ENCODE measurements at places on chromosomes 12 and 14.

- no peak overlapping the region for H3K27ac ChIP-seq
- H3K27me3 ChIP-seq: peaks cover 25% of the 10 kb centered on the region
- no peak overlapping the region for H3K4me3 ChIP-seq
- H3K36me3 ChIP-seq: peaks cover 6% of the 10 kb centered on the region
- ATAC-seq: no peak
These were observed 17.2 kb upstream of the PSMC1 start for GRCh38 chr14:90239139-90239538.

- no peaks in the 10 kb centered on the region for H3K36me3 ChIP-seq
- H3K27ac ChIP-seq: no peak overlapping the region
- no peaks in the 10 kb centered on the region for H3K4me1 ChIP-seq
- no peaks in the 10 kb centered on the region for H3K27me3 ChIP-seq
These were observed 1277.4 kb downstream of the LRFN5 start for GRCh38 chr14:42884100-42884499.

GRCh38 chr12:73110816-73111215 is 838.6 kb downstream of the TRHDE start:
- no peaks in the 10 kb centered on the region for H3K36me3 ChIP-seq
- no peak overlapping the region for H3K27ac ChIP-seq
- no peaks in the 10 kb centered on the region for H3K27me3 ChIP-seq
- ATAC-seq: no peak
- H3K4me1 ChIP-seq: no peaks in the 10 kb centered on the region

DNA sequence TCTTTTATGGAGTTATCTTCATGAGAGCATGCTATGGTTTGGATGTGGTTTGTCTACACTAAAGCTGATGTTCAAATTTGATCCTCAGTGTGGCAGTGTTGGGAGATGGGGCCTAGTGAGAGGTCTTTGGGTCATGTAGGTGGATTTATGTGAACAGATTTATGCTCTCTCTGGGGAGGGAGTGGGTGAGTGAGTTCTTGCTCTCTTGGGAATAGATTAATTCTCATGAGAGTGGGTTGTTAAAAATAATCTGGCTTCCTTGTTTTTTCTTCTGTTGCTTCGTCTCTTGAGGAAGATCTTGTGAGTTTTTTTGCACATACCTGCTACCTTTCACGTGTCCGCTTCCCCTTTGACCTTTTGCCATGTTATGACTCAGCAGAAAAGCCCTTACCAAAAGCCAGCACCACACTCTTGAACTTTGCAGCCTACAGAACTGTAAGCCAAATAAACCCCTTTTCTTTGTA is 20.5 kb downstream of the DERA start:
- H3K27me3 ChIP-seq: no peaks in the 10 kb centered on the region
- no peak for ATAC-seq
- H3K4me1 ChIP-seq: no peaks in the 10 kb centered on the region
- H3K27ac ChIP-seq: no peak overlapping the region

DNA sequence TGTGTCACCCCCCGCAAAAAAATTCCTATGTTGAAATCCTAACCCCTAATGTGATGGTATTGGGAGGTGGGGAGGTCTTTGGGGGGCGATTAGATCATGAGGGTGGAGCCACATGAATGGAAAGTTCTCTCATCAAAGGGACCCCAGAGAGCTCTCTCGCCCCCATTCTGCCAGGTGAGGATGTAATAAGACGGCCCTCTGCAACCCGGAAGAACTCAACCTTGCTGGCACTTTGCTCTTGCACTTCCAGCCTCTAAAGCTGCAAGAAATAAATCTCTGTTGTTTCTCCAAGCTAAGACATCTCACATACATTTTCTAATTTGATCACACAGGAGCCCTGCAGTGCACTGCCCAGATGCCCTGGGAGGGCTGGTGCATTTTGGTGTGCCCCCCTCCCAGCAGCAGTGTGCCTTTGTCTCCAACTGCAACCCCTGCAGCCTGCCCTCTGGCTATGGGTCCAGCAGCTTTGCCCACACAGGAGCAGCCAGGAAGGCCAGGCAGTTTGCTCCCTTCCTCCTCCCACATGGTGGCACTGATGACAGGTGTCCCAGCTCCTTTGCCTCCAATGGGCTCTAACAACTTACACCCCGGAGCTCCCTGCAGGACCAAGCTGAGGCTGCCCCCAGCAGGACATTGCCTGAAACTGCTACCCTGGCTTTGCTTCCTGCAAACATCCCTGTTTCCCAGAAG is 59.3 kb downstream of the C14orf132 start:
- no peaks in the 10 kb centered on the region for H3K36me3 ChIP-seq
- no peak overlapping the region for H3K4me3 ChIP-seq
- no peak overlapping the region for H3K27ac ChIP-seq
- no peak for ATAC-seq
- peaks cover 4% of the 10 kb centered on the region for H3K27me3 ChIP-seq

DNA sequence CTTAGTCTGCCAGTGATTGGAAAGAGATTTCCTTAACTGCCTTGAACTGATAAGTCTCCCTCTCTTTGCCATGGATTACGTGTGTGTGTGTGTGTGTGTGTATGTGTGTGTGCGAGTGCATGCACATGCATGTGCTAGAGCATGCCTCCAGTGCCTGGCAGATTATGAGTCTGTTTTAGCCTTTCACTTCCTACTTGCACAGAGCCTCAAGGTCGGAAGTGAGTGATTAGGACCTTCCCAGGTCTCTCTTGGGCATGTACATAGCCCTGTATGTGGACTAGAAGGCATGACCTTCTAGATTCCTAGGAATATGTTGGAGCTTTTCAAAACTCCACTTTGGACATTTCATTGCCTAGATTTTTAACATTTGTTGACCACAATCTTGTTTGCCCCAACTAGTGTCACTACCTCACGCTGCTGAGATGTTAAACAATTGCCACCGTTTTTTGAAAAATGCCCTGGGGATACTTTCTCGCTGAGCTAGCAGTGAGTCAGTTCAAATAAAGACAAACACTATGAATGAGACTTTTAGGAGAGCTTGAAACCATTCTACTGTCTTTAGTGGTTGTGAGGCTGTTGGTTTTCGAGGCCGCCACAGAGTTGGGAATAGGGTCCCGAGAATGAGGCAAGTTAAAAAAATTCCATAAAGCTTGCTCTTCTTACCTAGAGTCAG is 28.2 kb downstream of the KIAA0586 start:
- peaks cover 94% of the 10 kb centered on the region for H3K36me3 ChIP-seq
- peak overlapping the region; percentile 31 for H3K27ac ChIP-seq
- H3K27me3 ChIP-seq: no peaks in the 10 kb centered on the region
- peaks cover 4% of the 10 kb centered on the region for H3K4me1 ChIP-seq
- no peak for ATAC-seq

- no peaks in the 10 kb centered on the region for H3K4me1 ChIP-seq
- H3K27me3 ChIP-seq: no peaks in the 10 kb centered on the region
- no peak overlapping the region for H3K4me3 ChIP-seq
- ATAC-seq: no peak
These were observed 336.4 kb downstream of the LRIG3 start for GRCh38 chr12:58583940-58584339.

DNA sequence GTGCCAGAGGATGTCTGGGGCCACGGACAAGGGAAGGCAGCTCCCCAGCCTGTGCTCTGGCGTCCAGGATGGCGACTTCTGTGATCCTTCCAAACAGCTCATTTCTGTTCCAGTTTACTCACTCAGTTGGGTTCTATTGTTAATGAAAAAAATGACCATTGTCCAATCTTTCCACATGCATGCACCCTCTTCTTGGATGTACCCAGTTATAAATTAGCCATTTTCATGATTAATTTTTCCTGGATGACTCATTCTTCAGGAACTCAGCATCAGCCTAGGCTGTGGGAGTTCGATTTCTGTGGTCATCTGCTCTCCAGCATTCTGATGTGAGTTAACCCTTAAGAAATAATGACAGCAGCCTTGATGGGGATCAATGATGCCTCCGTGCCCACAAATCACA is 926.8 kb downstream of the BCL11B start:
- no peaks in the 10 kb centered on the region for H3K36me3 ChIP-seq
- peaks cover 9% of the 10 kb centered on the region for H3K4me1 ChIP-seq
- H3K27me3 ChIP-seq: no peaks in the 10 kb centered on the region
- H3K4me3 ChIP-seq: no peak overlapping the region
- no peak for ATAC-seq
- H3K27ac ChIP-seq: no peak overlapping the region

DNA sequence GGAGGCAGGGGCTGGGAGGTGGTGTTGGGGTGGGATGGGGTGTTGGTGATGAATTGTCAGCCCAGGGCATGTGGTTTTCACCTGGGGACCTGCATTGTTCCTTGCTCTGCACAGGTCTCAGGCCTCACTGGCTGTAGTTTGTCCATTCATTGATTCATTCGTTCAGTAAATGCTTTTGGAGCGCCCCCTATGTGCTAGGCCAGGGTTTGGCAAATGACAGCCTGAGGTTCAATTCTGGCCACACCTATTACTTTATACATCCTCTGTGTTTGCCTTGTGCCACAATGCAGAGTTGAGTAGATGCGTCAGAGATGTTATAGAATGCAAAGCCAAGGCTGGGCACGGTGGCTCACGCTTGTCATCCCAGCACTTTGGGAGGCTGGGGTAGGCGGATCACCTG is 4.7 kb downstream of the ADCK1 start:
- H3K27ac ChIP-seq: no peak overlapping the region
- H3K27me3 ChIP-seq: no peaks in the 10 kb centered on the region
- H3K36me3 ChIP-seq: no peaks in the 10 kb centered on the region
- no peak for ATAC-seq
- no peak overlapping the region for H3K4me3 ChIP-seq
- H3K4me1 ChIP-seq: no peaks in the 10 kb centered on the region

DNA sequence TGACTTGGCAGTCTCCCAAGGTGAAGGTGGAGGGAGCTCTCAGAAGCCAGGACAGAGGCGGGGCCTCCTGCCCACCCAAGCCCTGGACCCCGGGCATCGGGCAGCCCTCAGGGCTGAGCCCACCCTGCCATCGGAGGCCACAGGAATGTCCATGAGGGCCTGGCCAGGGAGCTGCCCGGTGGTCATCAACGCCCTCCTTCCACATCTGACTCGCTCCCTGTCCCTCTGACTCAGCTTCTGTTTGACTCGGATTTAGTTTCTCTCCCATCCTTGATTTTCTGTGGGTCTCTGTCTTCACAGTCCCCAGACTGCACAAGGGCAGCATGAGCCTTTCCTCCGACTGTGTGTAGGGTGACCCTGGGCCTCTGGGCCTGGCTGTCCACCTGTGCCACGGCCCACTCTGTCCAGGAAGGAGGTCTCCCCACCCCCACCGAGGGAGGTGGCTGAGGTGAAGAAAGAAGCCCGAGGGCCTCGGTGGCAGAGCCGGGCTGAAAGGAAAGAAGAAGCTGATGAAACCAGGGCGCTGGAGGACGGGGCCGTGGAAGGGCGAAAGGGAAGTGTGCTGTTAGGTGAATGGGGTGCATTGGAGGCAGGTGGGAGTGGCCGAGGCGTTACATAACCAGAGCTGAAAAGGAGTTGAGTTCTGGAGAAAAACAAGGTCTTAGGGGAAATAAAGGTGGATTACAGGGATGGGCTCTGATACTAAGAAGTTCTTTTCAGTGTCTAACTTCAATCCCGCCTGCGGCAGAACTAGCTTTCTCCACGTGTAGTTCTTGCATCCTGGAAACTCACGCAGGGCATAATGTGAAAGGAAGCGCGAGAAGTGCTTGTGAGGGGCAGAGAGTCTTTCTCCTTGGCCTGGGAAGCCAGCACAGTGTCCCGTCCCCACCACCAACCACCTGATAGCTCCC is 16.7 kb upstream of the TMEM106C start:
- no peak for ATAC-seq
- H3K4me1 ChIP-seq: no peaks in the 10 kb centered on the region

- H3K4me3 ChIP-seq: no peak overlapping the region
- no peaks in the 10 kb centered on the region for H3K27me3 ChIP-seq
- no peaks in the 10 kb centered on the region for H3K36me3 ChIP-seq
- no peaks in the 10 kb centered on the region for H3K4me1 ChIP-seq
- H3K27ac ChIP-seq: no peak overlapping the region
- no peak for ATAC-seq
These were observed 6.1 kb upstream of the CEP170B start for GRCh38 chr14:104858811-104859426.

DNA sequence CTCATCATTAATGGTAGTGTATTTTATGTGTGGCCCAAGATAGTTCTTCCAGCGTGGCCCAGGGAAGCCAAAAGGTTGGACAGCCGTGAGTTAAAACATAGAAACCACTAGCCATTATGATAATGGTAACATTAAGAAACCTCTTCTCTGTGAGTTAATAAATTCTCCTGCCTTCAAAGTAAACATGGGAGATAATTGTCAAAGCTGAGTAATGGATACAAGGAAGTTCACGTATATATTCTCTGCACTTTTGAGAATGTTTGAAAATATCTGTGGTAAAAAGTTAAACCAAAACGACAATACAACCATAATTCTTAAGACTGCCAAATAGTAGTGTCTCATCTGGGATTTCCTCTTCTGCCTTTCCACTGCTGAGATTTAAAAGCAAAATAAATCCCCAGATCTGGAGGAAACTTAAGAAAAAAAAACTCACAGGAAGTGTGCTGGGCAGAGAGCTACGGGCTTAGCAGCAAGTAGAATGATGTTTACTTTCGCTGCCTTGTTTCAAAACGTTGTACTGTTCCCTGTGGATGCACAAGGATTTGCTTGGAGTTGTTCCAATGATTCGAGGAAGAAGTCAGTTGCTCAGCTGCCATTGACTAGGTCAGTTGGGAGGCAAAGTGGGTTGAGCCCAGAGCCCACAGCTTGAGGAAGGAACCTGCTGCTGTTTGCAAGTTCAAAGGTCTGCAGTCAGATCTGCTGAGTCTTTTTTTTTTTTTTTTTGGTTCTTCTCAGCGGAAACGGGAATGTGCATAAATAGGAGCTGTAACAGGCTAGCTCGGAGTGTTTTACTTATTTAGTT is 1.7 kb downstream of the TPCN1 start:
- H3K27me3 ChIP-seq: no peaks in the 10 kb centered on the region
- no peak for ATAC-seq
- peaks cover 13% of the 10 kb centered on the region for H3K4me1 ChIP-seq
- peaks cover 21% of the 10 kb centered on the region for H3K36me3 ChIP-seq
- H3K4me3 ChIP-seq: peak overlapping the region; percentile 98
- peak overlapping the region; percentile 84 for H3K27ac ChIP-seq

DNA sequence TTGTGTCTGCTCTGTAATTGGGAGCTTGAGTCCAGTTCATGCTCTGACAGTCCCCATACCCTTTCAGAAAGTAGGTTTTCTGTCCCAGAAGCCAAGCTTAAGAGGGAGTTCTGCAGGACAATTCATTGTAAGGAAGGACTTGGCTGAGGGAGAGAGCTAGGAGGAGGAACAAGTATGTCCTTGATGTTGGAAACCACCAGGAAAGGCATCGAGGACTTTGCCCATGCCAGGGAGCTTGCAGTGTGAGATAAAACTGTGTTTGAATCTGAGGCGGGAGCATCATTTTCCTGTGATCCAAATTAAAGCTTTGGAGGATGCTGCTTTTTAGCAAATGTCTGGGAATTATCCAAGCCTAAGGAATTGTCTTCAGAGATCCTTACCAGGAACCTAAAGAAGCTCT is 175.3 kb downstream of the EMP1 start:
- peaks cover 11% of the 10 kb centered on the region for H3K27me3 ChIP-seq
- no peak overlapping the region for H3K27ac ChIP-seq
- no peak for ATAC-seq
- no peaks in the 10 kb centered on the region for H3K36me3 ChIP-seq
- H3K4me1 ChIP-seq: no peaks in the 10 kb centered on the region

DNA sequence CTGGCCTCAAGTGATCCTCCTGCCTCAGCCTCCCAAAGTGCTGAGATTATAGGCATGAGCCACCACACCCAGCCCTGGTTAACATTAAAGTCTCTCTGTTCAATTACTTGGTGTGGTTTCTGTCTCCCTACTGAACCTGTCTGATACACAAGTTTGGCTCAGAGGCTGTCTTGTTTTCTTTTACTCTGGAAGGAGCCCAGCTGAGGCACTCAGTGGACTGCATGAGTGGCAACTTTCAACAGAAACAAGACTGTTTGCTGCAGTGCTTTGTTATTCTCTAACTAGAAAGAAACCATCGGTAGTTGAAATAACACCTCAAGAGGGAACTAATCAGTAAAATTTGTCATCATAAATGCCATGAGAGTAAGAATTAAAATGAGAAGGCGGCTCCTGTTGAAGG is 238.7 kb downstream of the FOXN3 start:
- H3K27ac ChIP-seq: peak overlapping the region; percentile 13
- peaks cover 5% of the 10 kb centered on the region for H3K4me1 ChIP-seq
- no peak overlapping the region for H3K4me3 ChIP-seq
- no peak for ATAC-seq
